PC-9 (cell line): ENCODE measurements at places on chromosomes 12 and 14. TPM values are rescaled to one million over a fixed set of nuclear protein-coding genes. Genes with fewer than 3 reads are reported as not detected.
A peak's percentile ranks its signal among the peaks of the same experiment; 100 is the strongest.

- no peak for DNase-seq
These were observed 67.6 kb downstream of the FOXN3 start for GRCh38 chr14:89349171-89350008.

GRCh38 chr14:24377126-24377525 is 9.1 kb downstream of the NFATC4 start:
- DNase-seq, result no peak

Gene GUCY2C
- not detected in 2 replicates for total RNA-seq

Gene KLRF2
- total RNA-seq, result not detected in 2 replicates

DNA sequence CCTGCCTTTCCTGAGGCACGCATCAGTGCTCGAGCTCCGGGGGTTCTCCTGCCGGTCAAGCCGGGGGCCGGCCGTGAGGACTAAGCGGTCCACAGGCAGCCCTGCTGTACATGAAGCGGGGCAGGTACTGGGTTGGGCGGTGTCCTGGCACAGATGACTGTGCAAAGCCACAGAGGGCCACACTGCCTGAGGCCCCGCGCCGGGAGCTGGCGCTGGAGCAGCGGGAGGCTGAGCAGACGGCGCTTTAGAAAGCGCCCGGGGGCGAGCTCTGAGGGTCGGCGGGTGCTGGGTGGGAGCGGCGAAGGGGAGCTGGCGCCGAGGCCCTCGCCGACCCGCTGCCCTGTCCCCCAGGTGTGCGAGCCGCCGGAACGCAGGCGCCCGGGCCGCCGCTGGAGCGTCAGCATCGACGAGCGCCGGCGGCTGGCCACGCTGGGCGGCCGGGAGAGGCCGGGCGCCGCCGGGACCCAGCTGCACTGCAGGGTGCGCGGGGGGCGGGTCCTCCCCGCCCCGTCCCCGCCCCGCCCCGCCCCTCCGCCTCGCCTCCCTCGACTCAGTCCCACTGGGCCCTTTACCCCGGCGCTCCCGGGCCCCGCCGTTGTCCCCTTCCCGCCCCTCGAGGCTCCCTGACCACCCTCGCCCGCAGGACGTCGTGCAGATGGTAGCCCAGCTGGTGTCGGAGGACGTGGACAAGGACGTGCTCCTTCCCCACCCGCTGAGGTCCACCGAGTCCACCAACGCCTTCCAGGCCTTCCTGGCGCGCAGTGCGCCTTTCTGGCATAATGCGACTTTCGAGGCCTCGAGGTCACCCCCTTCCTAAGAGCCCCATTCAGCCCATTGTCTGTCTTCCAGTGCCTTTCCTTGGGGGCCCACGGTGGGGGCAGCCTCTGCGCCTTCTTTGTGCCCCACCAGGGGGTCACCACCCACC is 8.3 kb upstream of the MTA1 start:
- DNase-seq, result peak; percentile 49
